ENCODE measurements at places on chromosomes 2 and 18.

DNA sequence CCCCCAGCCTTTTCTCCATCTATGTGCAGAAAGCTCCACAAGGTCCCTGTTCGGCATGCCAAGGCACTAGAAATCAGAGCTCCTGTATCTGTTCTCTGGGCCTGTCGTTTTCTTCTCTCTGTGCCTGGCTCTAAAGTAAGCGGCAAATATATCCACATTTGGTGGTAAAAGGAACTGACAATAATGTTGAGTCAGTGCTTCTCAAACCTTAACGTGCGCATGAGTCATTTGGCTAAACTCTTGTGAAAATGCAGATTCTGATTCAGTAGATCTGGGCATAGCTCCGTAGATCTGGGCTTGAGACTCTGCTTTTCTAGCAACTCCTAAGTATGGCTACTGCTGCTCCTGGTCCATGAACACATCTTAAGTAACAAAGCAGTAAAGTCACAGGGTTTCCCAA lies 16.5 kb upstream of the ACSL3 start:
- DNase-seq = no peak

- no peak for DNase-seq
These were observed 469.9 kb upstream of the SMIM21 start for GRCh38 chr18:75897386-75897785.

DNA sequence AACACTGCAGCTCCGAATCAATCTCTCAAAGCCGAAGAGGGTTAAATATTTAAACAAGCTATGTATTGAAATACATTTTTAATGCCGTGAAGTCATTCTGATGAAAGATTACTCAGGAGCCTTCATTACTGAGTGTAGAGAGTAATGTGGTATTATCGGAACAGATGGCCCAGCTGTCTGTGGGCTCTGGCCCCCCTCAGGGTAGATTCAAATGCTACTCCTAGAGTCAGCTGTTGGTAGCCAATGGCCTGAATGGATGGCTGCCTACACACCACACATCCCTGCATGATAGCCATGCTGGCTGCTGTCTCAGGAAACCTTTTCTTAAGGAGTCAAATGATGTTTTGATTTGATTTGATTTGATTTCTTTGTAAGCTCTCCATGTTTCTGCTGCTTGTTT lies 732.3 kb upstream of the CELF4 start:
- DNase-seq = no peak

- no peak for DNase-seq
These were observed 417.2 kb upstream of the MEIS1 start for GRCh38 chr2:66017763-66018162.

GRCh38 chr2:132417430-132418035 lies 928 bp downstream of the GPR39 start:
- DNase-seq = no peak

DNA sequence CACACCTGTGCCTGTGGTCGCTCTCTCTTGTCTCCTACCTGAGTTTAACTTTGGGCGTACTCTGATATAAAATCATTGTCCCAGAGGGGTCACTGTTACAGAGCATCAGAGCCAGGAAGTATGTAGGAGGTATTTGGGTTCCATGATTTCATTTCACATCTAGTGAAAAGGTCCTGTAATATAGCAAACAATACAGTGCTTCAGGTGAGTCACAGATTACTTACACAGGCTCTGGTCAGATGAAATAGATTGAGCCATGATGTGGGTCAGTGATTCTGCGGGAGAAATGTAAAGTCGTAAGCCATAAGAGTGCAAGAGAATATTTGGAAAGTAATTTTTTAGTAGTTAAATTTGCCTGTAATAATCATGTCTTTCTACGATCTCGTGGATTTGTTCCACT lies 70.2 kb downstream of the SOCS6 start:
- DNase-seq = no peak

DNA sequence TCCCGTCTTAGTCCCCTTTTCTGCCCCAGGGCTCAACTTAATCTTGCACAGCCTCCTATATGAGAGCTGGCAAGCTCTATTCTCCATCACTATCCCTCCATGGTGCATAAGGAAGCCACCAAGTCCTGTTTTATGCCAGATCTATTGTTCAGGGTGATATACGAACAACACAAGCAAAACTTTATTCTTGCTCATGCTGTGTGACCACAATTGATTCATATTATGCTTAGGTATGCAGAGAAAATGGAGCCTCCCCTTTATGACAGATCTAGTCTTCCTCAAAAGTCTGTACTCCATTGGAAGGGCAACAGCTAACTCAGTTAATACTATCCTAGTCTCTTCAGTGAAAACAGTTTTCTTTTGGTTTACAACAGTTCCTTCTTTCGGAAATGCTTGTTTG lies 94.0 kb upstream of the STON1 start:
- no peak for DNase-seq

DNA sequence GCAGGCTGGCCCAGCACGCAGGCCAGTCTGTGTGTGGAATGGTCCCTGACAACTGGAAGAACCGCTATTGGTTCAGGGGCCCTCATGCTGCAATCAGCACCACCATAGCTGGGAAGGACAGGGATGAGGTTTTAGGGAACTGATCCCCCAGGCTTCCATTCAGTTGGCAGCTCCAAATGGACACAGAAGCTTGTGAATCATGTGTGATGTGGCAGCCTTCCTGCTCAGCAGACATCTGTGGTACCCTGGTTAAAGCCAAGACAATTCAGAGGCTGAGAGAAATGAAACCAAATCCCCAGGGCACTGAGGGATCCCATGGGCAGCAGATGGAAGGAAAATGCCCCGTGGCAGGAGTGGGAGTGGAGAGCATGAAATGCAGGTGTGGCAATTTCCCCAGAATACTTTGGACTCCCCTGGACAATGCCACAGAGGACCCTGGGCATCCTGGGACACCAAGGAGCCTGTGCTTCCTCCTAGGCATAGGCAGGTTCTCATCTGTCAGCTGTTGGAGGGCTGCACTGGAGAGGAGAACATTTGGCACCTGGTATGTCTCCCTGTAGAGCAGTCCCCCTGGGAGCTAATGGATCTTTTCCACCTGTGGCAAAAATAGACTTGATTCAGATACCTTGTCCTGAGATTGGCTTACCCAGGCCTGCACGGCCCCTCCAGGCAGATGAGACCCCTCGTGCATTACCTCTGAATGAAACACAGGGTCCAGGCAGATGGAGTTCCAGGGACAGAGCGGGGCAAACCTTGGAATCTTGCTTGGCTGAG lies 162.2 kb upstream of the BCL2L11 start:
- DNase-seq = no peak

DNA sequence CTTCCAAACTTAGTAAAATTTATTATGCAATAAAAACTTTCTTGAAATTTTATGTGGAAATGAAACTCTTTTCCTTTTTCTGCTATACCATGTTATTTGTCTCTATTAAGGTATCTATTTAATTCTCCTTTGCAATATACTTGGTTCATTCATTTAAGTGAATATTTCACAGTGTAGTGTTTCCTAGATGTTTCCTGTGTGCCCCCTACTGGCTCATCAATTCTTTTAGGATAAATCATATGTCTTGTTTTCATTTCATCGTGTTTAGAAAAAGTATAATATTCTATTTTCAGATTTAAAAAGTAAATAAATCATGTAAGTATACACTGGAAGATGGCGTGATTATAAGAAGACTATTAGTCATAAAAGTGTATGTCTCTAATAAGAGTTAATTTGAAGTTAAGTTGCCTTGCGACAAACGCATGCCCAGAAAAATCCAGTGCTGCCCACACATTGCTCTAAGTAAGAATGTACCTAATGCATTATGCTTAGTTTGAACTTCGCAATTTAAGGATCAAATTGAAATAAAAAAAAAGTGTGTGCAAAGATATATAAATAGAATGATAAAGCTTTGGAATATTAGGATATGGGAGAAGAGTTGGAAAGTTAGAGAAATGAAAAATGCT lies 525.4 kb downstream of the KCNJ3 start:
- no peak for DNase-seq

DNA sequence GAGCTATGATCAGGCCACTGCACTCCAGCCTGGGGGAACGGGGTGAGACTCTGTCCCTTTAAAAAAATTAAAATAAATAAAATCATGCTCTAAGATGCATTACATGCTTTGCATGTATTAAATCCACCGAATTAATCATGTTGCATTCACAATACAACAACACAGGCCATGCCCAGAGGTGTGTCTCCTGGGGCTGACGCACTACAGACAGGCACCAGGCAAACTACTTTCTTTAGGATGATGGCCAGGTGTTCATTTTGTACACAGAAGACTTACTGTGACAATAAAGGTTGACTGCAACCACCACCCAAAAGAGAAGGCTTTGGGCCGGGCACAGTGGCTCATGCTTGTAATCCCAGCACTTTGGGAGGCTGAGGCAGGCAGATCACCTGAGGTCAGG lies 226.8 kb upstream of the PXDN start:
- no peak for DNase-seq

DNA sequence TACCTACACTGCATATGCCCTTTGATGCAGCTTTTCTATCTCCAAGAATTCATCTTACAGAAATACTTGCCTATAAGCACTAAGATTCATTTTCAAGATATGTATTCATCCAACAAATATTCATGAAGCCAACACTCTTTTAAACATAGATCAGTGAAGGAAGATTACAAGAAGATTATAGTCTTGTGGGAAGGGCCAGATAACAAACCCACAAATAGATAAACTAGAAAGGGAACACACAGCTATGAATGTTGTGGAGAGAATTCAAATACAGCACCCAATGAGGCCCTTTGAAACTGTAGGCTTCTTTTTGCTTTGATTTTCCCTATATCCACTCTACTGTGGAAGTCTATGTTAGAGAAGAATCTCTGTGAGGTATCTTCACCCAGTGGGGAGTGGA lies 186.7 kb upstream of the RBMS1 start:
- DNase-seq = no peak

DNA sequence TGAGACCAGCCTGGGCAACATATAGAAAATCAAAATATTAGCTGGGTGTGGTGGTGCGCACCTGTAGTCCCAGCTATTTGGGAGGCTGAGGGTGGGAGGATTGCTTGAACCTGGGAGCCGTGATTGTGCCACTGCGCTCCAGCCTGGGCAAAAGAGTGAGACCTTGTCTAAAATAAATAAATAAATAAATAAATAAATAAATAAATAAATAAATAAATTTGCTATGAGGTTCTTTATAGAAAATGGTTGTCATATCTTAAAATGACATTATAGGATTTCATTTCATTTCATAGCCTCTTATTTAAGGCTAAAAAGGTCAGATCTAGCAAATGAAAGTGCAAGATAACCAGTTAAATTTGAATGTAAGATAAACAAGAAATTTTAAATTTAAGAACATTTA lies 193.0 kb downstream of the NAPG start:
- no peak for DNase-seq

- DNase-seq = no peak
These were observed 26.8 kb upstream of the TACR1 start for GRCh38 chr2:75226099-75226498.

DNA sequence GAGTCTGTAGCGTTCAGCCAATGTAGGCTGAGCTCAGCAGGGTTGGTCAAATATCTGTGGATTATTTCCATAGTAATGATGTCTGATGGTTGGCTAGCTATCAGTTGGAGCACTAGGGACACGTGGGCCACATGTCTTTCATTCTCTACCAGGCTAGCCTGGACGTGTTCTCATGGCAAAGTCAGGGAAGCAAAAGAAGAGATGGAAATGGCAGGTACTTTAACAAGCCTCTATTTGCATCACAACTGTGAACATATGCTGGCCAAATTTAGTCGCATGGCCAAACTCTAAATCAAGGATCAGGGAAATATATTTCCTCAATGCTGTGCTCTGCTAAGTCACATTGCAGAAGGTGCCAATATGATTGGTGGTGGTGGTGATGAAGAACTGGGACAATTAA lies 371.6 kb upstream of the CHST9 start:
- no peak for DNase-seq

GRCh38 chr18:24395049-24395795 lies 2.4 kb downstream of the OSBPL1A start:
- DNase-seq = no peak

DNA sequence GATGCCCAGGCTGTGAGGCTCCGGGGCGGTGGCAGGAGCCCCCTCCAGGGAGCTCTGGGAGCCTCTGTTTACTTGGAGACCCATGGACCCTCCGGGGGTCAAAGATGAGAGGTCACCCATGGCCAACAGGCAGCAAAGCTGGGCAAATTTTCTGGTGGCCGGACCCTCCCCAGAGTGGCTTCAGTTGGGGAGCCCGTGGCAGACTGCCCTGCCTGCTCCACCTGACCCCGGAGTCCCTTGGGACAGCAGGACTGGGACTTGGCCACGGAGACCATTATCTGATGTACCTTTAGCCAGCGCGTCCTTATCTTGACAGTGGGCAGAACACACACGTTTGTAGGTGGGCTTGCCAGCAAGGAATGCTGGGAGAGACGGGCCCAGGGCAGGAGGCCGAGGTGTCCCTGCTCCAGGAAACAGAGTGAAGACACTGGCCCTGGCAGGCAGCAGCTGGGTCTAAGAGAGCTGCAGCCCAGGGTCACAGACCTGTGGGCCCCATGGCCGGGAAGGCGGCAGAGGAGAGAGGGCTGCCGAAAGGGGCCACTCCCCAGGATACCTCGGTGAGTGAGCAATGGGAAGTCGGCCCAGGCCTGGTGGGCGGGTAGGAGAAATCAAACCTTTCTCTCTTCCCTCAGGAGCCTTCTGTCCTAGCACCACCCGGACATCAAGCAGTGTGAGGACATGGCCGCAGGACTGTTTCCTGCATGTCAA lies at the start of the genes ABCG5 and ABCG8:
Gene ABCG5 (minus strand): TSS at position 280 of the 708 bp plus-strand sequence. CDS start 160 bp downstream, at position 120.
Gene ABCG8 (plus strand): TSS at position 412 of the 708 bp plus-strand sequence. CDS start 83 bp downstream, at position 495.
- no peak for DNase-seq

DNA sequence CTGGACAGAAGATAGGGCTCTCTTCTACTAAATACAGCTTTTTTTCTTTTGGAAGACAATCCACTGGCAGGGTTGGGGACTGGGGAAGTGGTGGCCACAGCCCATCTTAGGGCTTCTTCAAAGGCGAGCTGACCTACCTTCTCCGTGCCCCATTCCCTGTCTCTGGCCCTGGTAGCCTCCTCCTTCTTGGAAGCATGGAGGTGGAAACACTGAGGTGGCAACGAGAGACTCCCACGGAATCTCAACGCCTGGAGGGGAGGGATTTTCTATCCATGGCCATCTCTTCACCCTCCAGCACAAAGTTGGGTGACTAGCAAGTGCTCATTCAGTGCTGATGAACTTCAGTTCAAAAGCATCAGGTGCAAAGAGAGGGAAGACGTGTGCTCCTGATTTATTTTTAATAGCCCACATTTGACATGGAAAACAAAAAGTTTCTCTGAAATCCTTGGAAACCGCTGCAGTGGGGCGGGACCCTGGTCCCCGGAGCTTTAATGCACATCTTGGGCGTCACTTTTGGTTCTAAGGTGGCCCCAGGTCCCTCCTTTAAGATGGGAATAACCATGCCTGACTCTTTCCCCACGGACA lies 633 bp upstream of the ARMC9 start:
- no peak for DNase-seq

GRCh38 chr2:192947352-192947751 lies 752.6 kb upstream of the TMEFF2 start:
- no peak for DNase-seq

- no peak for DNase-seq
These were observed 4.1 kb downstream of the LDAH start for GRCh38 chr2:20818820-20819219.

DNA sequence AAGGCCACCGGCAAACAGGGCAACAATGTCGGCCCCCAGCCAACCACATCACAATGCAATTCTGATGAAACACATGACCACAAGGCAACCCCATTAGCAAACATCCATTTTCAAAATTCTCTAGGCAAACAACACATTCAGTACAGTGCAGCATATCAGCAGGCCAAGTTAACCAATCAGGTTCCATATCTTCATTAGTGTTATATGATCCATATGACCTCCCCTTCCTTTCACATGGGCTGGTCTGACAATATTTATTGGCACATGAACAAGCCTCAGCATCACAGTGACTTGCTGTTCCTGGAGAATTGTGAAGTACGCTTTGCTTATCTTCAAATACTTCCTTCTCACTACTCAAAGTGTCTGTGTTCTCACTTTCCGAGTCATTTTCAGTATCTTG lies 19.8 kb downstream of the RNF103 start:
- DNase-seq = no peak
